Gastroesophageal sphincter (tissue), 4 donors: ENCODE measurements at places on chromosomes 4 and X.
A peak's percentile ranks its signal among the peaks of the same experiment; 100 is the strongest.

- peaks cover 3% of the 10 kb centered on the region for H3K4me1 ChIP-seq
- peak within 1 kb of the TSS; percentile 71 for H3K27ac ChIP-seq
- peak within 1 kb of the TSS; percentile 72 for H3K4me3 ChIP-seq
Measured at GRCh38 chr4:76251441-76252270, at the start of gene FAM47E. FAM47E (plus strand) TSS chr4:76251721; CDS start chr4:76251747, 26 bp downstream.

GRCh38 chr4:124322234-124323065, 390.1 kb downstream of the ANKRD50 start:
- ATAC-seq = no peak
- no peaks in the 10 kb centered on the region for H3K4me1 ChIP-seq
- H3K36me3 ChIP-seq = no peaks in the 10 kb centered on the region
- H3K4me3 ChIP-seq = peak overlapping the region; percentile 7
- H3K27ac ChIP-seq = no peak overlapping the region

GRCh38 chr4:98514741-98515469, 143.5 kb downstream of the TSPAN5 start:
- no peaks in the 10 kb centered on the region for H3K27me3 ChIP-seq
- no peak for ATAC-seq
- no peak overlapping the region for H3K4me3 ChIP-seq

GRCh38 chr4:187603093-187604025, 392.2 kb upstream of the ZFP42 start:
- no peak overlapping the region for H3K4me3 ChIP-seq
- ATAC-seq = no peak
- H3K36me3 ChIP-seq = no peaks in the 10 kb centered on the region
- H3K4me1 ChIP-seq = no peaks in the 10 kb centered on the region
- no peak overlapping the region for H3K27ac ChIP-seq
